Liver (tissue), 10 donors: ENCODE measurements at places on chromosomes 16 and 17.

DNA sequence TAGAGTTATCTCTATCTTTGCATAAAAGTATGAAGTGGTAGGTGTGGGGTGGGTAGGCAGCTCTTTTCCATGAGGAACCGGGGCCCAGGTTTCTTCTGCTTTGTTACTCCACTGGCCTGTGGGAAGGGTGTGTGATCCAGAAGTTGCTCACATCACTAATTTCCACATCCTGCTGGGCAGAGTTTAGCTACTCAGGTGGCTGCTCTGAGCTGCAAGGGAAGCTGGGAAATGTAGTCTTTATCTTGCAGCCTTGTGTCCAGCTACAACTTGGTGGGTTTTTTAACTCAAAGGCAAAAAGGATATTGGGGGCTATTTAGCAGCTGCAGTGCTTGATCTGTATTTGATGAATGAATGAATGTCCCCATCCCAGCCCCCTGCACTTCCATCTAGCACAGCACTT is 335.3 kb downstream of the SNX29 start:
- DNase-seq: no peak

DNA sequence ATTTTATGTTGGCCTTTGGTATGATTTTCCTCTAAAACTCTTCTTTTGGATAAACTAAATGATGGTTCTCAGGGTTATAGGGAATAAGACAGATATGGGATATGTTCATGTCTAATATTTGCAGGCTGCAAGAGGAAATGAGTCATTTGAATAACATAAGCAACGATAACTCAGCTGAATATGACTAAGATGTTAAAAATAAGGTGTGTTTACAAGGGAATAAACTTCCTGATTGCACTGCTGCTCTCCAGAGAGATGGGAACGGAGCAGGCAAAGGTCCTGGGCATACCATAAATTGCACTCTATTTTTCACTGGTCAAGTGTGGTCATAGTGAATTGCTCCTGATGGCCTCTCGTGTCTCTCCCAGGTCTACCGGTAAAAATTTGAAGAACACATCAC is 666.2 kb downstream of the TOX3 start:
- DNase-seq: no peak

DNA sequence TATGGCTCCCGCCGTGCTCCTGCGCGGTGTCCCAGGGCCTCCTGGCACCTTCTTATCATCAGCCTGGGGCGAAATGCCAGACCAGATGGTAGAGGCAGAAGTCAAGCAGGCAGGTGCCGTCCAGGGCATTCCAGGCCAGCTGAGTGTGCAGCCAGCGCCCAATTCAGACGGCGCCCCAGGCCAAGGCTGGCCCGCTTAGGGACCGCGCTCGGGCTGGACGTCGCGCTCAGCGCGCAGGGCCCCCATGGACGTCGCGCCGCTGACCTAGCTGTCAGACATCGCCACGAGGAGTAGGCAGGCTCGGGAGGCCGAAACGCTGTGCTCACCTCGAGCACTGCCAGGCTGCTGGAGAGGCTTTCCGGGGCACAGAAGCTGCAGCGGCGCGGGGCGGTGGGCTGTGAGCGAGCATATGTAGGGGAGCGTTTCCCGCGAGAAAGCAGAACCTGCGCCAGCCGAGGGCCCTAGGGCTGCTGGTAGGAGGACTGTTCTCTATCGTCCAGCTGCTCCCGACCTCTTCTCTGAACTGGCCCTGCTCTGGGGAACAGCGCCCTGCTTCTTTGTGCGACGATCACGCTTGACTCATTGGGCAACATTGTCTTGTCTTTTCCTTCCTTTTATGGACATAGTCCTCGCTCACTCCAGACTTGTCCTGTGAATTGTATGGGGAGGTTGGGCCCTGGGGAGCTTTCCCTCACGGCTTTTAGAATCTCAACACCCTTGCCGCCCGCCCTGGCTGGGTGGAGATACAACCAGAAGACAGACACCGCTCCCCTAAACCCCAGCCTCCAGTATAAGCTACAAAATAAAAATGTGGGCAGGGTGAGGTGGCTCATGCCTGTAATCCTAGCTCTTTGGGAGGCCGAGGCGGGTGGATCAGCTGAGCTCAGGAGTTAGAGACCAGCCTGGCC is 8.4 kb upstream of the CA4 start:
- no peak for DNase-seq

DNA sequence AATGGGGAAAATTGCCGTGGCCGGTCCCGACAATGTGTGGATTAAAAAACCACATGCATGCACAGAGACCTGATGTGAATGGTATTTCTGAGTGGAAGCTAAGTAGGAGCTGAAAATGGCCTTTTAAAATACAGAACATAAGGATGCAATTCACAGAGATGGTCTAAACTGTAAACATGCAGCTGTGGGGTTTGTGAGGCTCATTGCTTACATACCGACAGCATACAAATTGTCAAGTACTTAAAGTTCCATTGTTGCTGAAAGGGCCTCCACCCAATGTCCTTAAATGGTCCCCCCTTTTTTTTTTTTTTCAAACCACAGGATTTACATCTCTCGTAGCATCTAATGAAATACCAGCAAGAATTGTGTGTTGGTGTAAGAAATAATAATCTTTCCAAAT is 523.2 kb downstream of the MAF start:
- DNase-seq: no peak

GRCh38 chr17:80113033-80113484 is 11.7 kb downstream of the GAA start:
- DNase-seq: peak; percentile 28

- no peak for DNase-seq
Observed at GRCh38 chr16:82311528-82311927, 141.5 kb upstream of the MPHOSPH6 start.

GRCh38 chr16:88064011-88064888 is 113.0 kb downstream of the BANP start:
- DNase-seq: no peak

GRCh38 chr17:32807577-32807976 is 69.3 kb downstream of the MYO1D start:
- DNase-seq: no peak

DNA sequence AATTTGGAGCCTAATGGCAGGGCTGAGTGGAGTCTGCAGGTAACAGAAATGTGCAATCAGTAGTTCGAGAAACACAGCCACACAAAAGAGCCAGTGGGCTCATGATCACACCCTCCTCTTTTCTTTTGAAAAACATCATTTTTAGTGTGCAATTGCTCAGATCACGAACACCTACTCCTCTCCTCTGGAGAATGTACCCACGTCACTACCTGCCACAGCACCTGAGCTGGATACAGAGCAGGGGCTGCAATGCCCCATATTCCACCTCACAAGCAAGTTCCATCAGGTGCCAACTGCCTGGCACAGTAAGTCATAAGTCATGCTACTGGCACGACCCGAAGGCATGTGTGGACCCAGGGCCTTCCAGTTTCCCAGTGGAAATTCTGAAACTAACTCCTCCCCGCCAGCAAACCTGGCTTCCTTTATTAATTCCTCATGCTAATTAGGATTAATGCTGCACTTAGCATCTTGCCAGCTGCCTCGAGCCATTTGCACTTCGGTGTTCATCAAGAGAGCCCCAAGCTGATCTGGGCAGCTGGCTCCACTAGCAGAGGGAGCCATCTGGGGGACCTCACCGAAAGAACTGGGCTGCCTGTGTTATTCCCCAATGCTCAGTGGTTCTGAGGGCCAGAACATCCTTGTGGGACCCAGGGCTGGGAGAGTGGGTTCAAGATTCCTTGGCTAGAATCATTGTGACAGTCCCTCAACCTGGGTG is 2.4 kb downstream of the CACNG4 start:
- no peak for DNase-seq

DNA sequence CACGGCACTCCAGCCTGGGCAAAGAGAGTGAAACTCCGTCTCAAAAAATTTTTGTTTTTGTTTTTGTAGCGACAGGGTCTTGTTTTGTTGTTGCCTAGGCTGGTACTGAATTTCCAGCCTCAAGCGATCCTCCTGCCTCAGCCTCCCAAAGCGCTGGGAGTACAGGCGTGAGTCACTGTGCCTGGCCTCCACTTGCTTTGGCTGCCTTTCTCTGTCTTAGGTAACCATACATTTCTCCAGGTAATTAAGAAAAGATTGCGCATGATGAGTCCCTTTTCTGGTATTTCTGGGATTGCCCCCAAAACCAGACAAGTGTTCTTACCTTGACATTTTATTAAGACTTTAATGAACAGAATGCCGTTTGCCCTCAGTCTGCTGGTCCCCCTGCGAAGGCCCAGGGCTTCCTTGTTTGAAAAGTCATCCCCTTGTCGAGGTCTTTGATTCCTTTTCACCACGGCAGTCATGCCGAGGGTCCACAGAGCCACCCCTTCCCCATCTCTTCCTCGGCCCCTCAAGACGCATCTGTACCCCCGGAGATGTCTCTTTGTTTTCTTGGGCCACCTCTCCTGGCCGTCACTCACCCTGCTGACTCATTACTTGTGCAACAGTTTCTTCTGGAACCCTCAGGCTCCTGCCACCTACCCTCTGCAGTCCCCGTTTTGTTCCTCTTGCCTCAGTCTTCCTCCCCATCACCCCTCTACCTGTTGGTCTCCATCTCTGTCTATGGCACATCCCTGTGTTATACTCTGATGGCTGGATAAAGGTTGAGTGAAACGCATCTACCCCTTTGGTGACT is 151.0 kb downstream of the SEC14L1 start:
- DNase-seq: no peak

- DNase-seq: no peak
Observed at GRCh38 chr17:5194346-5194745, 2.7 kb upstream of the ZNF594 start.

- DNase-seq: no peak
Observed at GRCh38 chr16:24969071-24969470, 46.1 kb downstream of the ARHGAP17 start.

DNA sequence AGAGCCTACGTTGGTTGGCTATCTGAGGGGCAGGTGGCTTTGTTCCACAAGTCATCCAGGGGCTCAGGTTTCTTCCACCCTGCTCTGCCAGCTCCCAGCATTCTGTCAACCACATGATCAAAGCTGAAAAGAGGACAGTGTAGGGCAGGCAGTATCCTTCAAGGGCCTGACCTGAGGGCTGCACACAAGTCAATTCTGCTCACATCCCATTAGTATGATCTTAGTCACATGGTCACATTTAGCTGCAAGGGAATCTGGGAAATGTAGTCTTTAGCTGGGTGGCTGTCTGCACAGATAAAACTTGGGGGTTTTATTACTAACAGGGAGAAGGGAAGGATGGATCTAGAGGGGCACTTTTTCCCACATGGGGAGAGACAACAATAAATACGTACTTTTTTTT is 97.3 kb downstream of the SALL1 start:
- DNase-seq: no peak

DNA sequence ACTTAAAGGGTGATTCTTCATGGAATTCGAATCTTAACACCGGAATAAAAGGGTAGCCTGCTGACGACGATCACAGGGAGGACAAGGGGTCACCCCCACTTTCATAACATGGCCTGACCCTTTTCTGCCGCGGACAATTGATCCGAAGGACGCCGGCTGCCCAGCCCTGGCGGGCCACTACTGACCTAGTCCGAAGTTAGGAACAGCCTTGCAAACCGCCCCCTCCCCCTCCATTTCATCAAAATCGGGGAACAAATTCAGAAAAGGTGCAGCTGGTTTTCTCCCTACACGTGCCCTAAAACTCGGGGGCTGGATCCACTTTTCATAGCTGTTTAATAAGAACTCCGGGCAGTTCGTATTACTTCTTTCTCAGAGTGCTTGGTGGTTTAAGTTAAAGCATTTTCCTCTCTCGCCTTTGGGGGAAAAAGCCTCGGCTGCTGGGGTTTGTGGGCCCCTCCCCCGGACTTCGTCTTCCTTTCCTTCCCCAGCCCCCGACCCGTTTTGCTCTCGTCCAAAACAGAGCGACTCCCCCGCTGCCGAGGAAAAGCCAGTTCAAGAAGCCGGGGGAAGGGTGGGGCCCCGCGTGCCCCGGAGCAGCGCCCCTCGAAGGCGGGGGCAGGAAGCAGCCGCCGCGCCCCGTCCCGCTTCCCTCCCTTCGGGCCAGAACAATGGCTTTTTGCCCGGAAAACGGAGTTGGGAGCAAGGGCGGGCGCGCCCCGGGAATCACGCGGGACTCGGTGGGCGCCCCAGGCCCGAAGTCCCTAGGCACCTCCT is 641 bp upstream of the CBX2 start:
- no peak for DNase-seq

- no peak for DNase-seq
Observed at GRCh38 chr16:24553983-24554382, 14.6 kb downstream of the RBBP6 start.

- no peak for DNase-seq
Observed at GRCh38 chr16:11327277-11328171, 17.7 kb upstream of the RMI2 start.

GRCh38 chr17:58493506-58493905 is 5.3 kb upstream of the HSF5 start:
- no peak for DNase-seq

DNA sequence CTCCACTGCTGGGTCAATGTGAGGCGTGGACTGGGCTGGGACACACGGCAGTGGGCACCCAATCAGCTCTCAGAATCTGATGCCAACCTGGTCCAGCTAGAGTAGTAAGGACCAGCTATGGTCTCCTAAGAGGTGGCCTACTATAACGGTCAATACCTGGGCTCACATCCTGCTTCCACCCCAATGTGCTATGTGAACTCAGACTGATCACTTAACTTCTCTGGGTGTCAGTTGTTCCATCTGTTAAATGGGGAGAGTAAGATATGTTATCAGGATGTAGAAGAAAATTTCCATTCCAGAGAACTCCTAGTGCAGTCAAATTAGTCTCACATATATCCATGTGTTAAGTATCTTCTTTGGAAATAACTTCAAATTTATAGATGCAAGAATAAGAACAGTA is 14.2 kb downstream of the FAM117A start:
- DNase-seq: no peak

DNA sequence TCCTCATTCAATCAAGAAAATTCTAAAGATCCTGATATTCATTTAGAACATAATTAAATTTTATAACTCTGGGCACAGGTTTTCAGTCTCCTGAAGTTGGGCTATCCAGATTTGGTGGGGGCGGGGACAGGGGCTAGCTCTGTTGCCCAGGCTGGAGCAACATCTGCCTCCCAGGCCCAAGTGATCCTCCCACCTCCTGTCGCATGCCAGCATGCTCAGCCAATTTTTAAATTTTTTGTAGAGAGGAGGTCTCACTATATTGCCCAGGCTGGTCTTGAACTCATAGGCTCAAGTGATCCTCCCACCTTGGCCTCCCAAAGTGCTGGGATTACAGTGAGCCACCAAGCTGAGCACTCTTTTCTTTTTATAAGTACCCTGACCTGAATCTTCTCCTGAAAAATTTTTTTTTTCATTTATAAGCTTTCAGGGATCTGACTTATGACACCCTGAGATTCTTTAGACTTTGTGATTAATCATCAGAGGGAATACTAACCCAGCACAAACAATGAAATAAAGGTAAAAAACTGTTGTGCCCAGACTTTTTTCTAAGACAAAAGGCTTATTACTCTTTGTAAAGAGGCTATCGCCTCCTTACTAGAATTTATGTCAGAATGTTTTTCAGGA is 62.6 kb downstream of the TUBD1 start:
- no peak for DNase-seq

DNA sequence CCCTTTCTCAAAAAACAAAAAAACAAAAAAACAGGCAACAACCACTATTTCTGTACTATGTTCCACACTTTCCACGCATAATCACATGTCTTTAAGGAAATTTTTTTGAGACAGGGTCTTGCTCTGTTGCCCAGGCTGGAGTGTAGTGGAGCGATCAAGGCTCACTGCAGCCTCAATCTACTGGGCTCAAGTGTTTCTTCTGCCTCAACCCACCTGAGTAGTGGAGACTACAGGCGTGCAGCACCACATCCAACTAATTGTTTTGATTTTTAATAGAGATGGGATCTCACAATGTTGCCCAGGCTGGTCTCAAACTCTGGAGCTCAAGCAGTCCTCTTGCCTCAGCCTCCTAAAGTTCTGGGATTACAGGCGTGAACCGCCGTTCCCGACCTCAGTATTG is 52.6 kb upstream of the BPTF start:
- DNase-seq: no peak

- peak; percentile 85 for DNase-seq
Observed at GRCh38 chr17:76623271-76624146, 20.0 kb downstream of the ST6GALNAC1 start.
